ENCODE measurements at places on chromosomes 5 and 9.

GRCh38 chr5:151258201-151258611 is 5.2 kb downstream of the GM2A start:
- no peak for DNase-seq

GRCh38 chr9:88938189-88938588 is 53.1 kb upstream of the S1PR3 start:
- no peak for DNase-seq

DNA sequence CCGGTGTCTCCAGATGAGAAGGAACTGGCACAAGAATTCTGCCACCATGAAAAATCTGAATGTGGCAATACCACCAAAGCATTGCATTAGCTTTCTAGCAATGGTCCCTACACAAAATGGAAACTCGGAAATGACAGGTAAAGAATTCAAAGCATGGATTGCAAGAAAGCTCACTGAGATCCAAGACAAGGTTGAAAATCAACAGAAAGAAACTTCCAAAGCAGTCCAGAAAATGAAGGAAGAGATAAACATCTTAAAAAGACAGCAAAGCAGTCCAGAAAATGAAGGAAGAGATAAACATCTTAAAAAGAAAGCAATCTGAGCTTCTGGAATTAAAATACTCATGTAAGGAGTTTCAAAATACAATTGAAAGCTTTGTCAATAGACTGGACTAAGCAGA is 16.8 kb upstream of the GRXCR2 start:
- DNase-seq = no peak

DNA sequence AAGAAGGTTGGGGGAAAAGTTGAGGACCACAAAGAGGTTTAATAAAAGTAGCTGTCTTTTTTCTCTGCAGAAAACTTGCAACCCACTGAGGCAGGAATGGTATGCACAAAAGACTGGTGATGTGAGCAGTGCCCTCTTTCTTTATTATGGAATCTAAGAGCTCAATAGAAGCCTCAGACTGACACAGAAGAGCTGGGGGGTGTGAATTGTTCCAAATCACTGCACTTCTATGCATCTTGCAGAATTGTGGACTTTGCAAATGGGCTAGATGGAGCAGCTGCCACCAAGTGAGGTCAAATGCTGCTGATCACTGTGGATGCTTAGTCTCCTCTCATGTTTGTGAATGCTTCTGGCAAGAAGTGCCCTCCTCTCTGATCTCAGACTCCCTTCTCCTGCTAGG is 227.1 kb downstream of the ZSWIM6 start:
- no peak for DNase-seq

DNA sequence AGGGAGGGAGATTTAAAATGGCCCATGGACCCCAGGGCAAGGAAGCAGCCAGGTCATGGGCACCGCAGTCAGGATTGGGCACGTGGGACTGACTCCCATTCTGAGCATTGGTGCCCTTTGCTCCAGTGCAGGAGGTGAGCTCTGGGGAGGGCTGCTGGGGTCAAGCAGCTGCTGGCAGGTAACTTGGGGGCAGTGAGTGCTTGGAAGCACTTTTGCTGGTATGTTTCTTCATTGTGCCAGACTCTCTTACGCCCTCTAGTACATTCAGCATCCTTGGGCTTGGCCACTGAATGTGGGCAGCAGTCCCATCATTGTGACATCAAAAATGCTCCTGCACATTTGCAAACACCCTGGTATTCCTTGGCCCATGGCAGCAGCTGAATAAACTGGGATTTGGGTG is 32.7 kb downstream of the PRRC2B start:
- no peak for DNase-seq

DNA sequence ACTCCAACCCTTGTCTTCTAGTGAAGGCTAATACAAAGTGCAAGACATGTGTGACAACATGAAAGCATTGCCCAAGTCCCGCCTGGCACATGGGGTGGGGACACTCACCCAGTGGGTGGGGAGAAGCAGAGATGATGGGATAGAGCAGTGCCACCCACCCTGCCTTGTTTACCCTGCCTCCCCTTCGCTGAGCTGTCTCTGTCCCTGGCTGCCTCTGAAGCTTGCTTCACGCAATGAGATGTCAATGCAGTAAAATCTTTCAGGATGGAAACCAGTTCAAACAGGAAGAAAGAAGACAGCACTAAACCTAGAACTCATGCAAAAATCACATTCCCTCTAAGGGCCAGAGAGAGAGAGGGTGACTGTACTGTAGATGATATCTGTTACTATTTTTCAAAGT is 148.0 kb downstream of the INSYN2B start:
- no peak for DNase-seq

Data from cortex of kidney (tissue), 1 donor.